B cell (primary cell): ENCODE measurements at places on chromosomes 12 and 14.

- DNase-seq, result no peak
Observed at GRCh38 chr12:126869644-126870043, 1397.3 kb upstream of the TMEM132C start.

- no peak for DNase-seq
Observed at GRCh38 chr12:89461190-89461589, 63.4 kb downstream of the GALNT4 start.

- no peak for DNase-seq
Observed at GRCh38 chr12:88544991-88545980, 35.0 kb downstream of the KITLG start.

- no peak for DNase-seq
Observed at GRCh38 chr14:52244328-52244727, 23.2 kb upstream of the PTGDR start.

DNA sequence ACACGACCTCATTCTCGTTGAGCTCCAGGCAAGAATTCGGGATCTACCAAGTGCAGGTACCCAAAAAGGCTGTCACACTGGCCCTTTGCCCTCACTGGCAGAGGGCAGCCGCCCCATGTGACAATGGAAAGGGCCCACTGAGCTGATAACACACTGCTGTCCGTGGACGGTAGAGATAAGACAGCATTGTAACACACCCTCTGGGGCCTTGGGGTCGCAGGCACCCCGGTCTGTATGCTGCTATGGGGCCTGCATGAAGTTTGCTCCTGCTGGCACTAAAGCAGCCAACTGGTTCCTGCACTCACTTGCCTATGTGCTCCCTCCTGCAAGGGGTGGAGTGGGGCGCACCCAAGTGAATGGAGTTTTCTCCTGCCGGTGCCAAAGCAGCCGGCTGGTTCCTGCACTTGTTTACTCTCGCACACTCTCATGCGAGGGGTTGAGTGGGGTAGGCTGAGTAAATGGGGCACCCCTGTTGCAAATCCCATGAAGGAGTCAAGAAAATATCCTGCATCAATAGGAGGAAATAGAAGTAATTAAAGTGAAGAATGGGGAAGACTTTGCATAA is 477.9 kb downstream of the ATP23 start:
- DNase-seq, result no peak

DNA sequence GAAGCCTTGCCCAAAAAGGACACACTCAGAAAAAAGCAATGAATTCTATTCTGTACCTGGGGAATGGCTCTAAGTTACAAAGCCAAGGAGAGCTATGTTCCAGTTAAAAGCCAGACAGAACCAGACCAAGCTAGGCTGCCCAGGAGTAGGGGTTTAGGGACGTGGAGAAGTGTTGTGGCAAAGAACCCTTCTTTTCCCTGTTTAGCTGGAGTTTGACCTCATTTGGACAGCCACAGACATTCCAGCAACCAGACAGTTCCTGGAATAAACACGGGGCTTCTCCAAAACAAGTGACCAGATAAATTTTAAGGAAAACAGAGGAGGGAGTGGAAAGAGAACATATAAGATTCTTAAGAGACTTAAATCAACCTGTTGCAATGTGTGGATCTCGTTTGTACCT is 62.3 kb downstream of the GCH1 start:
- DNase-seq, result no peak

- no peak for DNase-seq
Observed at GRCh38 chr12:97075161-97075933, 168.3 kb downstream of the NEDD1 start.

DNA sequence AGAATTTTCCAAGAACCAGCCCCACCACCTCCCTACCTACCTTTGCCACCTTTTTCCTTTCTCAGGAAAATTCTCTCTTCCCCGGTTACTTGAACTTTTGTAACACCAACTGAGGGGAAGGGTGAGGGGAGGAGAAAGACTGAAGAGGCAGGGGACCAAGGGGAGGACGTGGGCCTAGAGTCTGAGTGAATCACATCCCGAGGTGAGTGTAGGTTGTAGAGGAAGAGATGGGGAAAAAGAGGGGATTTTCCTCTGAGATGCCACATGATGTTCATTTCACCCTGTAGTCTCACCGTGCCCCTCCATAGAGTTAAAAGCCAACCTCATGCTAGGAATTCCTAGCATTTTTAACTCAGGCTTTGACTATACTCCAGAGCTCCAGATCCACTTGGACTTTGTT is 311.8 kb downstream of the RPAP3 start:
- DNase-seq, result no peak

DNA sequence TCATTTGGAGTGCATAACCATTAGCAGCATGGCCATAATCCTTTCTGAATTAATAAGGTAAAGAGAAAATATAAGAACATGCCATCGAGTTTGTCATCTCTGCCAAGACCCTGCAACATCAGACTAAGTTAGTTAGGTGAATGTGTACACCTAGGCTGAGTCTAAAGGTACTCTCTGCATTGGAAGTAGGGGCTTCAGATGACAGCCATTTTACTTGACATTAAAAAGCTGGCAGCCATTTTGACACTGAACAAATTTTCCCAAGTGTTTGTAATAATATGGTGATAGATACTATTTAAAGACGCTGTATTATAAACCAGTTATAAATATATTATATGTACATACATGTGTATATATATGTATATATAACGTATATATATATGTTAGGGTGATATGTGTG is 79.0 kb downstream of the SUDS3 start:
- no peak for DNase-seq

GRCh38 chr14:23612354-23612732 is 23.8 kb upstream of the DHRS2 start:
- no peak for DNase-seq
